NCI-H526 (cell line): ENCODE measurements at places on chromosomes 2 and 18.

GRCh38 chr2:144920755-144921530 is 401.0 kb upstream of the ZEB2 start:
- no peak for DNase-seq

GRCh38 chr18:3466872-3467271 is 16.9 kb downstream of the TGIF1 start:
- no peak for DNase-seq

GRCh38 chr2:86044045-86044444 is 61.6 kb downstream of the POLR1A start:
- DNase-seq, result no peak

GRCh38 chr2:183035298-183035953 is 2.8 kb downstream of the NCKAP1 start:
- DNase-seq, result no peak

- DNase-seq, result no peak
Observed at GRCh38 chr18:26745288-26746181, 120.0 kb downstream of the AQP4 start.

DNA sequence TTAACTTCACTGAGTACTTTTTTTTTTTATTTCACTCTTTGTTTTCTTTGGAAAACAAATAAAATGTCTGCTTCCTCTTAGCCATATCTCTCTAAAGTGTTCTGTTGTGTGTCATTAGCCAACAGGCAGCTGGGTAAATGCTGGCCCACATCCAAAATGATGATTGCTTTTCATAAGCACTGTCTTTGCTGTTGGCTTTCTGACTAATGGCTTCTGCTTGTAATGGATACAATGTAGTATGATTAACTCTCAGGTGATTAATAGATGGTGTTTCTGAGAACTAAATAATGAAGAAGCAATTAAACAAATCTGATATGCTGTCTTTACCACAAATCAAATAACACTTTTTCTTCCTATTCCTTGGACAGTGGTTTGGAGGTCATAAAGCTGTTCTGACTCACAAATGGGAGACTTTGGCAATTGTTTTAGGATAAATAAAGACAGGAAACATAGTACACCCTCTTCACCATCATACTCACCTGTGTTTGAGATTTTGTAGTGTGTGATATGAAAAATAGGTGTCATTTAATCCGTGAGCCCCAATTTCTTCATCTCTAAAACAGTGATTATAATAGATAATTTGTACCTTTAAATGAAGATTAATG is 888.4 kb downstream of the TSN start:
- DNase-seq, result peak; percentile 5

DNA sequence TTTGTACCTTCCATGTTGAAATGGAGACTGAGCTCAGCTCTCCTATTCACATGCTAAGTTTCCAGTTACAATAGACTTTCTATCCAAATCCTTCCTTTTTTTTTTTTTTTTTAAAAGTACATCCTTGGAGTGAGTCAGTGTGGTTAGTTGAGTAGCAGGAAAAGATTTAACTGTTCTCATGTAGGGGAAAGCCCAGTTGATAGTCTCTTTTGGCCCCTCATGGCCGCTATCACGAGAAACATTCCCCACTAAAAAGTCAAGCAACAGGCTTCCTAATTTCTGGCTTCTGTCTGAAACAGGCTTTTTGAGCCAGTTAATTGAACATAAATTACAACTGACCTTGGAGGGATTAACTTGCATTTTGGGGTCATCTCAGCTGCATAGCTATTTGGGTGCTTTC is 161.3 kb downstream of the MEIS1 start:
- DNase-seq, result no peak

- DNase-seq, result no peak
Observed at GRCh38 chr2:105321875-105322646, 7.5 kb downstream of the TGFBRAP1 start.

DNA sequence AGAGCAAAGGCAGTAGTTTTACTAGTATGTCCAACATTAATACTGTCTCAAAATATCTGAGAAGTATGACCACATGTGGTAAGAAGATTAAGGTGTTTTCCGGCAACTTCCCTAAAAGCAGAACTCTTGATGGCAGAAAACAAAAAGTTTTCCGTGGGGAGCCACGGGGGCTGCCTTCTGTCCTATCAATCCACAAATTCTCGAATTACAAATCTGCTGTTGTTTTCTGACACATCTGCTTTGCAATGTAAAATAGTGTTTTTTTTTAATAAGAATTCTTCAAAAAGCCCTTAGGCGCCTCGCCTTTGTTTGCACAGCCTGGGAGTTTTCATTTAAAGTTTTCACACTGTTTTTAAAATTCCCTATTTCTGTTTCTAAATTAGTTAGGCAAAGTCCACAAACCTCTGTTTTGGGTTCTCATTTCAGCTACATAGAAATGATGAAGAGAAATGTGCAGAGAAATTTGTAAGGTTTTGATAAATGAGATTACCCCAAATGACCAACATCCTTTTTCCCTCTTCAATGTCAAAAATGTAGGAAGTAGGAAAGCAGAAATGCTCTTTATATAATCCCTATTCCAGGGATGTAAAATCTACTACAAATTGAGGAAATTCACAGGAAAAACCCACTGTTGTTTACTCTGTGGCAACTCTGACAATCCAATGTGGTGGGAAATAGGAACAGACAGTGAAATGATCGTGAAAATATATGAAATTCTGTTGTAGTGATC is 385.8 kb downstream of the ZEB2 start:
- no peak for DNase-seq

- no peak for DNase-seq
Observed at GRCh38 chr2:225074919-225075681, 32.8 kb upstream of the DOCK10 start.

GRCh38 chr2:175181877-175182308 is 383 bp upstream of the ATP5MC3 start:
- no peak for DNase-seq

GRCh38 chr2:15738225-15738546 is 146.5 kb downstream of the DDX1 start:
- no peak for DNase-seq

DNA sequence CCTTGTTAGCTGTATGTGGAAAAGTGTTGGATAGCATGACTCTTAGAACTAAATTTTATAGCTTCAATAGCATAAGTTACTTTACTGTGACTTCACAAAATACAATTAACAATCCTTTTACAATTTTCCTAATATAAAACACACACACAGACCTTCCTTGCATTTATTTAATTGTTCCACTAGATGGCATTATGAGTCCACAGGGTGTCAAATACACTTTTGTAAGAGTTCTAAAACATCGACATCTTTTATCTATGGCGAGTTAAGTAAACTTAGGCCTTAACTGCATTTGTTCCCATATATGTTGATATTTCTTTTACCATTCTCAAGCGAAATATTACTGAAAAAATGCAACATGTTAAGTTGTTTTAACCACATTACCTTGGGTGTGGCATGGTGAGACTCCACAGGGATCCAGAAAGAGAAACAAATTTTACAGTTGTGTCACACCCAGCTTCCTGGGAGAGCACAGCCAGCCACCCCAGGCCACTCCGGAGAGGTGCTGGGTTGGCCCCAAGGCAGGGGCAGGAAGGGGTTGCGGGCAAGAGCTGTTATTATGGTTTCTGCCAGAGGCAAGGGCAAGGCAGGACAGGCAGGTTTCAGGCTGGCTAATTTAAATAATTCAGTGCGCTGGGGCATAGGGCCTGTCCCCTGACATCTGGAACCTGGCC is 312.4 kb upstream of the MC4R start:
- peak; percentile 28 for DNase-seq

DNA sequence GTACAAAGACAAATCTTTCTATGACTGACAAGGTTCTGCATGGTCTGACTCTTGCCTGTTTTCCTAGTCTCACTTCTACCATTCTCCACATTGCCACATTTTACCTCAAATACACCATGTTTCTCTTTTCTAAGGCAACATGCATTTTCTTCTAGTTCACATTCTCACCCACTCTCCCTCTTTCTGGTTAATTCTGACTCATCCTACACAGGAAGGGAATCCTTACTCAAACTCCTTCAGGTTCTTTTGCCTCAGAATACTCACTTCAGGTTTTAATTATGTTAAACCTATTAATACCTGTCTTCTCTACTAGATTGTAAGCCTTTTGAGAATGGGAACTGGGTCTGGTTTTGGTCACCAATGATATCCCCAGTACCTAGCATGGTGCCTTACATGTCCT is 47.2 kb downstream of the MAP2 start:
- no peak for DNase-seq

DNA sequence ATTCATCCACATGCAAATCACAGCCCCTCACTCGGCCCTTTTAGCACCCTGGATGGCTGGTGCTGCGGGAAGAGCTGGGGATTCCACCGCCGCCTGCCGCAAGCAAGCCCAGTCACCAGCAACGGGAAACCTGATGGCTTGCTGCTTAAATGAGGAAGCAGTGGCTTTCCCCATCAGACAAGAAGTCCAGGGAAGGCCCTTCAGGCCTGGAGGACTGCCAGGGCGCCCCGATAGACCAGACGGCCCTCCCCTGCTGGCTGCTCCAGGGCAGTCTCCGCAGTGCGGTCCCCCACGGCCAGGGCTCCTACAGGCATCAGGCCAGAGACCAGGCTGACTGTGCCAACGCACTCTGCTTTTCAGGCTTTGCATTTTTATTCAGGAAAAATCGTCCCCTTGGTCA is 439.1 kb downstream of the EIPR1 start:
- no peak for DNase-seq

DNA sequence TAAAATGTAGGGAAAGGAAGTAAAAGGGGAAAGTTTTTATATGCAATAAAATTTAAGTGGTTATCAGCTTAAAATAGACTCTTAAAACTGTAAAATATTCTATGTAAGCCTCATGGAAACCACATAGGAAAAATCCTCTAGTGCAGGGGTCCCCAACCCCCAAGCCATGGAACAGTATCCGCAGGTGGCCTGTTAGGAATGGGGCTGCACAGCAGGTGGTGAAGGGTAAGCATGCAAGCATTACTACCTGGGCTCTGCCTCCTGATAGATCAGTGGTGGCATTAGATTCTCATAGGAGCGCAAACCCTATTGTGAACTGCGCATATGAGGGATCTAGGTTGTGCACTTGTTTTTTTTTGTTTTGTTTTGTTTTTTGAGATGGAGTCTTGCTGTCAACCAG is 1409.3 kb upstream of the CDH2 start:
- DNase-seq, result no peak

DNA sequence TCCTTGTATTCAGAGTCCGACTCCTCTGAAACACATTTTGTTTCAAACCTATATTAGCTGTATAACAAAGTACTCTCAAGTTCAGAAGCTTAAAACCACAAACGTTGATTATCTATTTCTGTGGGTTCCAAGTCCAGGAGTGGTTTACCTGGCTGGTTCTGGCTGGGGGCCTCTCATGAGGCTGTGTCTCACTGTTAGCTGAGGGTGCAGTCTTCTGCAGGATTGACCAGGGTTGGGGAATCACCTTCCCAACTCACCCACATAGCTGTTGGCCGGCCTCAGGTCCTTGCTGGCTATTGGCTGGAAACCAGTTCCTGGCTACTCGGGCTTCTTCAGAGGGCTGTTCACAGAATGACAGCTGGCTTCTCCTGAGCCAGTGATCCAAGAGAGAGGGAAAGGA is 18.0 kb upstream of the ATIC start:
- no peak for DNase-seq

- no peak for DNase-seq
Observed at GRCh38 chr2:121858369-121858768, 102.9 kb downstream of the TSN start.

GRCh38 chr2:233084488-233084887 is 24.3 kb downstream of the INPP5D start:
- DNase-seq, result no peak

DNA sequence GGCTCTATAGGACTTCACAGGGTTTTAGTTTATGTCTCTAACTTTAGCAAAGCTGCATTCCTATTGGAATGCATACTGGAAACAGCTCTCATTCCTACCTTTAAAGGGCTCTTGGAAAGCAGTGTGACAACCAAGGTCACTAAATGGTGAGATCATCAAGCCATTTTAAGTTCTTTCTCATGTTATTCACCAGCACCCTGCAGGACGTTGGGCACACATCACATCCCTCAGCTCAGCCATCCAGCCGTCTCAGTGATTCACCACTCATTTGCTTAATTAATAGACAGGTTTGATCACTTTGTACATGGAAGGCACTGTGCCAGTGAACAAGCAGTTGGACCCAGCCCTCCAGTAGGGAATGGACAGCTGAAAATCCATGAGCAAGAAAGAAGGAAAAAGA is 32.2 kb upstream of the RBM44 start:
- DNase-seq, result peak; percentile 14

- no peak for DNase-seq
Observed at GRCh38 chr2:100193291-100193710, 50.9 kb upstream of the AFF3 start.

GRCh38 chr18:9648431-9649163 is 34.2 kb upstream of the PPP4R1 start:
- no peak for DNase-seq

- no peak for DNase-seq
Observed at GRCh38 chr2:232772531-232772930, 3.8 kb downstream of the KCNJ13 start.

DNA sequence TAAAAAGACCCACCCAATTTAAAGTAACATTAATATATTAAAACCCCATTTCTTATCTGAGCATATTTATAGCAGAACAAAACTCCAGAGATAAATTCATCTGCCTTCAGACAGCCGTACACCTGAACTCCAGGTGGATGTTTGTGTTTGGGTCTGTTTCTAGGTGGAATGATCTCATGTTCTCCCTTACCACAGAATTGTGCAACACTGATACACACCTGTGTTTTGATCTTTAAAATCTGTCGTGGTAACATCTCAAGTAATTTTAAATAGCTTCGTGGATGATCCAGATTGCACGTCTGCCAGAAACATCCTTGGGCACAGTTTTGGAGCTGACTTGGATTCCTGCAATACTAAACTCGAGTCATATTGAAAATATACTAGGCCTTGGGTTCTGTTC is 207.5 kb upstream of the FOSL2 start:
- DNase-seq, result no peak

GRCh38 chr18:67846422-67847098 is 330.0 kb upstream of the DSEL start:
- no peak for DNase-seq

DNA sequence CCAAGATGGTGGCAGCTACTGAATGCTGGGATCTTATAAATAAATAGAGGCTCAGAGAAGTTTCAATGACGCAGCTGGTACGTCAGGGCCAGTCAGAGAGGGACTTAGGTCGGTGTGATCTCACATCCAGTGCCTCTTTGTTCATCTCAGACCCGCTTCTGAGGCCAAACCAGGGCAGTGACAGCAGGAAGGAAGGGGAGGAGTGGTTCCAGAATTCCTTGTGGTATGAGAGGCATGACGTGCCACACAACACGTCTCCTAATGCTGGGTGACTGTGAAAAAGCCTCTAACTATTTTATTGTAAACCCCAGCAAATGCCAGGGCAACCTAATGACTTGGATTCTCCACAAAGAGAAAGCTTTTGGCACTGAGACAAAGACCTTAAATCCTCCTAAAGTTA is 423.3 kb downstream of the LPIN1 start:
- no peak for DNase-seq
